ENCODE measurements at places on chromosomes 3 and 15. TPM values are rescaled to one million over a fixed set of nuclear protein-coding genes. Genes with fewer than 3 reads are reported as not detected.

CTXN2 gene
- total RNA-seq: not detected

TRIM42 gene
- total RNA-seq: not detected

SLC7A14 gene
- total RNA-seq: not detected

SLC28A1 gene
- 0.52 TPM for total RNA-seq

KLHL40 gene
- total RNA-seq: 179 TPM

SPESP1 gene
- total RNA-seq: 1.6 TPM

CCK gene
- total RNA-seq: 7.8 TPM

Data from skeletal muscle tissue (tissue), 5 donors.